ENCODE measurements at places on chromosomes 5 and 9.

- no peak for DNase-seq
Observed at GRCh38 chr9:74630228-74630627, 133.1 kb downstream of the RORB start.

GRCh38 chr9:68719847-68720246 lies 14.8 kb downstream of the PIP5K1B start:
- no peak for DNase-seq

DNA sequence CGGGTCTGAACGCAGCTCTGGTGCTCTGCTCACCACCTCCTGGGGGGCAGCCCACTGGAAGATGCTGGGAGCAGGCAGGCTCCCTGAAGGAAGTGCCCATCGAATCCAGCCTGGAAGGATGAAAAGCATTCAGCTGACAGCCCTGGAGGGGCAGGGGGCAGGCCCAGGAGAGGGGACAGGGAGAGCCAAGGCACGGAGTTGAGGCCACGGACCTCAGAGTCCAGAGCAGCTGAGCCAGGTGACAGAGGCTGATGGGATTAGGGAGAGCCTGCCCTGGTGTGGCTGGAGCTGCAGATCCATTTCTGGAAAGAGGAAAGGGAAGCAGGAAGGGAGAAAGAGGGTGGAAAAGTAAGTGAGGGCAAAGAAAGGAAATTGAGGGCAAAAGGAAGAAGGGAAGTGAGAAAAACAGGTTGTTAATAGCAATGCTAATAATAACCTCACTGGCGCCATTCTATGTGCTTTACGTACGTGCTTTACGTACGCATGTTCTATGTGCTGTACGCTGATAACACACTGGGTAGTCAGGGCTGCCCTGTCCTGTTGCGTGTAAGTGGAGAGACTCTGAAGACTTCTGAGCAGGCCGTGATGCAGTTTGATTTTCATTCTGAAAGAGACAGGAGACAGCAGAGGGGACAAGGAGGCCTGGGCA lies 52.6 kb downstream of the LMX1B start:
- DNase-seq: no peak

GRCh38 chr9:131097948-131098278 lies 1.6 kb downstream of the AIF1L start:
- no peak for DNase-seq

DNA sequence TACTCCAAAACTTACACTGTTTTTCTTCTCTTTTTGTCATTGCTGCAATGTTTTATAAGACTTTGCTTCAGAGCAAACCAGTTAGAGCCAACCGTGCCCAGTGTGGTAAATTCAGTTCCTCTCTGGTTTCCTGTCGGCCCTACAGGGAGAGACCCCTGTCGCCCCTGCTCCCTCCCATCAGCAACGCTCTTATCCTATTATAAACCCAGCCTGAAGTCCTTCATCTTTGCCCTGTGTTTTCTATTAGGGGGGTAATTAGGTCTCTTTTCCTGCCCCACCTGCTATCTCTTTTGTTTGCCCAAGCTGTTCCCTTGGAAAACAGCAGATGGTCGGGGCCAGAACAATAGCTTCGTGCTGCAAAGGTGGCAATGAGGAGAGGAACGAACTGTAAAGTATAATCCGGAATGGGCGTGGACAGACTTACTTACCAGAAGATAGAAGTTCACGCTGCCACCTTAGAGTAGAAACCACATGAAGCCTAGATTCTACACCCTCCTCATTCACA lies 21.4 kb upstream of the OTULINL start:
- DNase-seq: no peak

DNA sequence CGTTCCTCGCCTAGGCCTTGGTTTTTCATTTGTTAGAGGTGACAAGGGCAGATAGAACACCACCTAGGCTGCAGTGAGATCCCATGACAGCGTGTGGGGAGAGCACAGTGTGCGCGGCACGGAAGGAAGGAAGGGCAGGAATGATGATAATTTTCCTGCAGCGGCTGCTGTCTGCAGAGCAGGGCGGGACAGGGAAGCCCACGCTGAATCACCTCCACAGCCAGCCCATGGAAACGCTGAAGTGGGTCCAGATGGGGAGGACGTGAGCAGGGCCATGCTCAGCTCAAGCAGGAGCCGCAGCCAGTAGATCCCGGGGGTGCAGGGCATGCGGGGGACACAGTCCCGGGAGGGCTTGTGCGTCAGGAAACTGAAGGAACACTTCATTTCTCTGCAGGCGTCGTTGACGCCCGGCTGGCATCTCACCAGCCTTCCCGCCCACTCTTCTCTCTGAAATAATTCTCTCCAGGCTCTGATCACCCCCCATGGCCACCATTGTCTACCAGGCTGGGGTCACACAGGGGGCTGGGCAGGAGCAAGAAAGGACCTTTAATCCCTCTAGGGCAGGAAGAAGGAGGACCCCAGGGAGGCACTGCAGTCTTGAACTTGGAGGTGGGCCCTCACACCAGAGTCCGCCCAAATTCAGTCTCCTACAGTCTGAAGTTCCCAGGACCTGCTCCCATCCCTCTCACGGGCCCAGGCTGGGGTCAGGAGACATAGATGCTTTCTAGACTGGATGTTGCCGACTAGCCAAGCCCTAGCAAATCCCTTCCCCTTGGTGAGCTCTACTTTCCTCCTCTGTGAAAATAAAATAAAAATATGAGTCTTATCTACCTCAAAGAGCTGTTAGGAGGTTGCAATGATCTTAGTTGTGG lies 20.9 kb upstream of the SYNPO start:
- DNase-seq: no peak

GRCh38 chr9:73183917-73184861 lies 32.5 kb downstream of the ANXA1 start:
- no peak for DNase-seq

DNA sequence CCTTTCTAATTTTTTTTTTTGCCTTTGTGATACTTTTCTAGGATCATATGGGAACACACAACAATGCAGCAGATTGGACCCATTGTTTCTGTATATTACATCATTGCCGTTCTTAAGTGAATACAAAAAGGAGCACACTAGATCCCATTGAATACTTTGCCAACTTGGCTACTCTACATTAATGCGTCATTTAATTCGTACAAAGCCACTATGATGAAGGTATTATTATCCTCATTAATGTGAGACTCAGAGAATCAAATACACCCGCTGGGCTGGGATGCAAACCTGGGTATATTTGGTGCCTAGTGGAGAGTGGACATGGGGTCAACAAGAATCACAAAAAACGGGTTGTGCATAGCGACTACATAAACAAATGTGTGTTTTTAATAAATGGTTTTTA lies 31.9 kb downstream of the OR2K2 start:
- DNase-seq: no peak

GRCh38 chr9:127754099-127755060 lies 19.3 kb upstream of the TOR2A start:
- DNase-seq: no peak

DNA sequence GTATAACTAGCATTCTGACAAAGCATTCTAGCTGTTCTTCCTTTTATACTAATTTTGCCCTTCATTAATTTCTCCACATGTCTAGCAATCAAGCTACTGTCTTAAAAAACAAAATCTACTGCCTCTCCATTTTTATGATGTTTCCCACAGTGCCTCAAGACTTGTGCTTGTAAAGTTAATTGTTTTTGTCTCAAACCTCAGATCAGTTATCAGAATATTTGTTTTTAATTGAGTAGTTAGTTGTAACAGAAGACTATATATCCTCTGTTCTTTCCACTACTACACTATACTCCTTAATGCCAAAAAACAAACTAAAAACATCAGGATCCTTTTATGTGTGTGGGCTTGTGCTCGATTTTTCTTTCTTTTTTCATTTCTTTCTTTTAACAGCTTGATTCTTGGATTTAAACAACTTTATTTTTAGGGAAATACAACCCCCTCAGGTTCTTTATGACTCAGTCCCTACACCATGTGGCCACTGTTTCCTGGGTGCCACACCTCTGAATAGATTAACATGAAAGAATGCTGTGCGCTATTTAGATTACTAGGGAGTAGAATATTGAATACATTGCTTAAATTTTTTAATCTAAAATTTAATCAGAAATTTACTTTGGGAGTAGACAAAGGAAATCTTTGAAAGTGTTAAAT lies 1.2 kb downstream of the ASPN start:
- DNase-seq: no peak

DNA sequence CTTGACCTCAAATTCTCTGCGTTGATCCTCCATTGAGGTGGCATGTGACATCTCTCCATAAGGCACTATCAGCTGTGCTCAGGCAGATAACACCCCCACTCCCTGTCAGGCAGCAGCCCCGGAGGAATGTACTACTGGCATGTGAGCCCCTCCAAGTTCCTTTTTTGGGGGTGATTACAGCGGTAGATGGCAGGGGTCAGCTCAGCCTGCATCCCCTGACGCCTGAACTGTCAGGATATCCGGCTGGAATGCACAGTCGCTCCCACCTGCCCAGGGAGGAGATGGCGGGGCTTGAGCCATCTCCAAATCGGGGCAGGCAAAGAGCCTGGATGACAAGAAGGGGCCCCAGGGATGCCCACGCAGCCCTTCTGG lies 40.8 kb downstream of the FAM78A start:
- DNase-seq: no peak

DNA sequence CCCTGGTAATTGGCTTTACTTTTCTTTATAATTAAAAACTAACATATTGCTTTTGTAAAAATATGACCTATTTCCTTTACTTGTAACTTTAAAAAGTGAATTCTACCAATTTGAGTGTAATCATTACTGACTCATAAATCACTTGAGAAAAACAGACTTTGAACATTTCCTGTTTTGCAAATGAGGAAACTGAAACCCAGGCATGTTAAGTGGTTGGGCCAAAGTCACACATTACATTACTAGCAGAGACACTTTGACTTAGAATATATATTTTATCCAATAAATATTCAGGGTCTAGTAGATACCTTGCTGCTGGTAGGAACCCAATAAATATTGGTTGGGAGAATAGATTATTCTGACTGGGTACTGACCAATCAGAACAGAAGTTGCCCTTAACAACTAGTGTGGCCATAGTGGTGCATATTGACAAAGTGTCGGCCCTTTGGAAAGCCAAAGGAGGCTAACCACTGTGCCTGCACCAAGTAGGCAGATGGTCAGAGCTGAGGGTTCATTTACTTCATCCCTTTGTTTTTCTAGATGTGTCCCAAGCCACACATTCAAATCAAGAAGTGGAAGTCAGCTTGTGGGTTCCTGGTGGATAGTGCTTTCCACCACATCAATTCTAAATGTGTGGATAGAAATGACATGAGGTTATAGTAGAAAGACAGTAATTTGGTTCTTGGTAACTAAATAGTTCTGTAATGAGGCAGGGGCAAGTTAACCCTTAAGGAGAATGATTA lies 365.1 kb upstream of the RIOK2 start:
- no peak for DNase-seq

DNA sequence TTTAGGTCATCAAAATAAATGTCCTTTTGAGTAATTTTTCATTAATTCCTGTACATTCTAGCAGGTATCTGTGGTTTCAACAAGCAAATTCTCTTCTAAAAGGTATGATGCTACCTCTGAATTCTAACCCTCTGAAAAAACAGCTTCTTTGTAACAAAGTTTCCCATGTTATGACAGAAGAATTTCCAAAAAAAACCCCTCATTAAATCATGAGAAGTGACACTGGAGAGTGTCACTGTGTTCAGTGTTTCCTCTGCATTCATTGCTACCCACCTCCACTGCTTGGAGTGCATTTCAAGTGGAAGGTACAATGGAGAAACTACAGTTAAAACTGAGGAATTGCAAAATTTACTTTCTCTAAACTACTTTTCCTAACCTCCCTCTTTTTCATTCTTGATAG lies 10.1 kb downstream of the CDKN2A start:
- no peak for DNase-seq

DNA sequence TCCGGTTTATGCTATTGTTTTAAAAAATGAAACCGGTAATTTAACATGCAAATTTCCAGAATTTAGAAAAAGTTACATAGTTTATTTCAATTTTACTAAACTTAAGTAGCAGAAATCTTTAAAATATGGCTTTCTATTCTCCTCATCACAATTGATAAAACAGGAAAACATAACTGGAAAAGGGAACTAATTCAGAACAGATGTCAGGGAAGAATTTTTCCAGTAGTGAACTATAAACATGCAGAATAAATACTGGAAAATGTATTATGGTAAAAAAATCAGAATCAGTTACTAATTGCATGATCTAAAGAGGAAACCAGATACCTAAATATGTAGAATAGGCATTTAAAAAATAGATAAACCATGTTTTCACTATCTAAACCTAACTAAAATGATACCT lies 7.3 kb upstream of the NR4A3 start:
- no peak for DNase-seq

DNA sequence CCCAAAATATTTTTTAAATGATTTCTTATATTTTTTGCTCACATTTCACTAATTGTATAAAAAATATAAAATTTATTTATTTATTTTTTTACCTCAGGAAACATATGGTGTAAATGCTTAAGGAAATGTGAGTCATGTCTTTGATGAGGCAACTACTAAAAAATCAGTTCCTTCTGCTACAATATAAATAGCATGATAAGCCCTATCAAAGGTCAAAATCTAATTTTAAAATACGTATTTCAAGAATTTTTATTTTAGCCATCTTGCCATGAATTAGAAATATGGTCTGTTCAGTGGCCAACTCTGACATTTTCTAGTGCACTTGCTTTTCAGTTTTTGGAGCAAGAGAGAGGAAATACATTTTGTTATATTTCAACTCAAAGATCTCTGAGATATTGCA lies 50.5 kb downstream of the PDE4D start:
- no peak for DNase-seq

DNA sequence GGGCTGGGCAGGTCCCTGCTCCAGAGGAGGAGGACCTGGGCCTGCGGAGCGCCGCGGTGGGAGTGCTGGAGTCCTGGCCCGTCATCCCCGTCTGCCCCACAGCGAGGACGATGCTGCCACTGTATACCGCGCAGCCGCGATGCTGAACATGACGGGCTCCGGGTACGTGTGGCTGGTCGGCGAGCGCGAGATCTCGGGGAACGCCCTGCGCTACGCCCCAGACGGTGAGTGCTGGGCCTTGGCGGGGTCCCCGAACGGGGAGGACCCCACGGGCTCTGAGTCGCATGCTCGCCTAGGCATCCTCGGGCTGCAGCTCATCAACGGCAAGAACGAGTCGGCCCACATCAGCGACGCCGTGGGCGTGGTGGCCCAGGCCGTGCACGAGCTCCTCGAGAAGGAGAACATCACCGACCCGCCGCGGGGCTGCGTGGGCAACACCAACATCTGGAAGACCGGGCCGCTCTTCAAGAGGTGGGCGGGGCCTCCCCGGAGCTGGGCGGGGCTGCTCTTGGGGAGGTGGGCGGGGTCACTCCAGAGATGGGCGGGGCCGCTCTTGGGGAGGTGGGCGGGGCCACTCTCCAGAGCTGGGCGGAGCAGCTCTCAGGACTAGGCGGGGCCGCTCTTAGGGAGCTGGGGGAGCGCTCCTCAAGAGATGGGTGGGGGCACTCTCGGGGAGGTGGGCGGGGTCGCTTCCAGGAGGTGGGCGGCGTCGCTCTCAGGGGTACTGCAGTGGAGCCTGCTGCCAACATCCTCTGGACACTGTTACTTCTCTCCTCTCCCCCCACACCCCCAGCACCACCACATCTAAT lies 13.1 kb downstream of the LRRC26 start:
- no peak for DNase-seq

GRCh38 chr5:103345461-103345860 lies 86.9 kb downstream of the MACIR start:
- DNase-seq: no peak

All from renal cortex interstitium (tissue), 15 donors.